ENCODE measurements at places on chromosomes 4 and X.

GRCh38 chrX:57900975-57901374 is 9.3 kb downstream of the ZXDA start:
- no peak overlapping the region for H3K4me3 ChIP-seq
- H3K27ac ChIP-seq: no peak overlapping the region
- no peaks in the 10 kb centered on the region for H3K36me3 ChIP-seq
- no peaks in the 10 kb centered on the region for H3K27me3 ChIP-seq
- no peaks in the 10 kb centered on the region for H3K4me1 ChIP-seq

GRCh38 chrX:152614791-152615190 is 22.9 kb upstream of the GABRQ start:
- no peaks in the 10 kb centered on the region for H3K36me3 ChIP-seq
- no peak overlapping the region for H3K4me3 ChIP-seq

- H3K4me1 ChIP-seq: peaks cover 36% of the 10 kb centered on the region
- DNase-seq: peak; percentile 62
- peak overlapping the region; percentile 78 for H3K27ac ChIP-seq
- peaks cover 15% of the 10 kb centered on the region for H3K27me3 ChIP-seq
Measured at GRCh38 chr4:152534541-152535359, 1.1 kb downstream of the FBXW7 start.

GRCh38 chr4:26525136-26525770 is 35.0 kb upstream of the CCKAR start:
- H3K27ac ChIP-seq: no peak overlapping the region
- no peak overlapping the region for H3K4me3 ChIP-seq
- H3K36me3 ChIP-seq: no peaks in the 10 kb centered on the region
- H3K4me1 ChIP-seq: no peaks in the 10 kb centered on the region

DNA sequence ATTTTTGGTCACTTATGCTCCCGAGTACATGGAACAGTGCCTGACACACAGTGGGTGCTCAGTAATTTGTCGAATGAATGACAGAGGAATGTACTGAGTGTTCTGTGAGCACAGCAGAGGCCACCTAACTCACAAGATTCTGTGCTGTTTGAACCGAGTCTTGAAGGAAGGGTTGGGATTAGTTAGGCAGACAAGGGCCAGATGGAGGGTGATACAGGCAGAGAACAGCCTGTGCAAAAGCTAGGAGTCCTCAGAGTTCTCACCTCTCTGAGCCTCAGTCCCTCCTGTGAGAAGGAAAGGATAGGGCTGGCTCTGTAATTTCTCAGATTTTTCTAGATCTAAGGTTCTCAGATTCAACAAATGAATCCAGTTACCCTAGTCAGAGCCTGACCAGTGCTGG is 108.8 kb downstream of the NHSL2 start:
- H3K27me3 ChIP-seq: peaks cover 4% of the 10 kb centered on the region
- peaks cover 2% of the 10 kb centered on the region for H3K4me1 ChIP-seq
- no peaks in the 10 kb centered on the region for H3K36me3 ChIP-seq
- H3K4me3 ChIP-seq: no peak overlapping the region
- no peak for DNase-seq
- H3K27ac ChIP-seq: no peak overlapping the region

- H3K27ac ChIP-seq: no peak overlapping the region
- H3K4me1 ChIP-seq: no peaks in the 10 kb centered on the region
- DNase-seq: no peak
- H3K27me3 ChIP-seq: no peaks in the 10 kb centered on the region
Measured at GRCh38 chr4:156401371-156401770, 447.7 kb upstream of the CTSO start.

DNA sequence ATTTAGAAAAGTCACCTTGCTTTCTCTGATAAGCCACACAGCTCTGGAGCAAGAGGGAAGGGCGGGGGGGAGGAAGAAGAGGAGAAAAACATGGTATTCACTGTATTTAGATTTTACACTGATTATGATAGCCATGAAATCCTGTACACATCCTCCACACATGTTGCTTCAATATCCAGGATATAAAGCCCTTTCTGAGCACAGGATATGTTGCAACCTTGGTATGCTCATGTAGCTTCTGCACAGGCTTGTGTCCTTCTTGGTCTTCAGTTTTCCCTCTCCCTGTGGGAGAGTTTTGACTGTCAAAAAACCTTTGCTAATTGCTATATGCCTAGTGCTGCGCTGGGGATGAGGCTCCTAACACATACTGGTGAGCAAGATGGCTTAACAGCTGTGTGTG is 61.9 kb upstream of the DAPP1 start:
- no peaks in the 10 kb centered on the region for H3K36me3 ChIP-seq
- H3K4me1 ChIP-seq: no peaks in the 10 kb centered on the region
- DNase-seq: no peak
- no peak overlapping the region for H3K4me3 ChIP-seq
- no peaks in the 10 kb centered on the region for H3K27me3 ChIP-seq
- no peak overlapping the region for H3K27ac ChIP-seq

GRCh38 chrX:19592952-19593351 is 77.6 kb upstream of the MAP3K15 start:
- peaks cover 10% of the 10 kb centered on the region for H3K36me3 ChIP-seq
- no peaks in the 10 kb centered on the region for H3K27me3 ChIP-seq
- no peaks in the 10 kb centered on the region for H3K4me1 ChIP-seq
- H3K27ac ChIP-seq: no peak overlapping the region

GRCh38 chr4:3421470-3421869 is 20.3 kb upstream of the HGFAC start:
- no peak for DNase-seq
- H3K4me3 ChIP-seq: no peak overlapping the region
- peaks cover 9% of the 10 kb centered on the region for H3K27me3 ChIP-seq
- H3K27ac ChIP-seq: no peak overlapping the region

DNA sequence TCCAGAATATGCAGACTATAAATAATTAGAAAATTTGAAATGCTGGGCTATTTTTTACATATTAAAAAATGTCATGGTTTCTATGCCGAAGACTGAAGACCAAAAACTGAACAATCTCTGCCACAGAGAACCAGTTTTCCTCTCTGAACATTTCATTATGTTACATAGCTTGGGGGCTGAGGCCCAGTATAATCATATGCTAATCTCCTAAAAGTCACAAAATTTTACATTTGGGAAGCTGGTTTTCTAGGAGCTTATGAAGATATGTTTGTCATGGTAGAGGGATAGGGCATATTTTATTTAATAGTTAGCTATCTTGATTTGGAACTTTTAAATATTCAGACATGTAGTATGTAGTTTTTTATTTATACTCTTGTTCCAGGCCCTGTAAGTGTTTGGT is 167.8 kb downstream of the GPAT3 start:
- no peak overlapping the region for H3K4me3 ChIP-seq
- no peaks in the 10 kb centered on the region for H3K27me3 ChIP-seq
- H3K27ac ChIP-seq: no peak overlapping the region
- no peak for DNase-seq

- no peaks in the 10 kb centered on the region for H3K36me3 ChIP-seq
- H3K4me1 ChIP-seq: peaks cover 16% of the 10 kb centered on the region
- DNase-seq: no peak
Measured at GRCh38 chr4:183244019-183244418, 76.1 kb downstream of the CLDN22 start.

DNA sequence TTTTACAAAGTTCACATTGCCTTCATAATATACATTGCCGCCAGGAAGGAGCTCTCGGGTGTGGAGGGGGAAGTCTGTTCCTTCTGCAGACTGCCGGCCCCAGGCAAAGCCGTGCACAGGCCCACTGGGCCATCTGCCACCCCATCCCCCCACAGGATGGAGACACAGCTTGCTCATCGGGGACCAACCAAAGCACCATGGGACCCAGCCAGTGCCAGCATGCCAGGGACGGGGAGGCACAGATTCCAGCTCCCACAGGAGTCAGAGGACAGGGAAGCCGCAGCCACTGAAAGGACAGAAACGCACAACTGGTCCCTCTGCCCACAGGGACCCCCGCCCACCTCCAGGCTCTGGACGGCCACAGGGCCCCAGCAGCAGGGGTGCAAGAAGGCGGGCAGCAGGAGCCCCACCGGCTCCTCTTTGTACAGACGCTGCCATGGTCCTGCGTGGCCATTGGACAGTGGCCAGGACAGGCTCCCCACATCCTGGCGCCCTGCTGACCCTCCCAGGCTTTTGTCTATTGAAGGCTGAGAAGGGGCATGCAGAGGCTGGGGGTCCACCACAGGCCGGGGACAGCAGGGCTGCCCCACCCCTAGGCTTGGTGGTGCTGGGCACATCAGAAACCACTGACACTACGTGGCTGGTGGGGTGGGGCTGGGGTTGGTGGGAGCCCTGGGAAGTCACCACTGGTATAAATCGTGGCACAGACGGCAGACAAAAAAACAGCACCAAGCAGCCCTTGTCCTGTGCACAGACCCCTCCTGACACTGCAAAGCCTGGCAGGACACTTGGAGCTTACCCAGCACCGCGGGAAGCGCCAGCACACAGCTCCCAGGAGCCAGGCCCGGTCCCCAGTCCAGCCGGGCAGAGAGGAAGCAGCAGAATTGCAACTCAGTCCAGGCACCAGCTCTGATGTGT is 89.0 kb downstream of the FAM53A start:
- DNase-seq: no peak
- no peak overlapping the region for H3K27ac ChIP-seq
- no peak overlapping the region for H3K4me3 ChIP-seq
- peaks cover 2% of the 10 kb centered on the region for H3K4me1 ChIP-seq
- H3K27me3 ChIP-seq: peaks cover 6% of the 10 kb centered on the region
- H3K36me3 ChIP-seq: peaks cover 3% of the 10 kb centered on the region

DNA sequence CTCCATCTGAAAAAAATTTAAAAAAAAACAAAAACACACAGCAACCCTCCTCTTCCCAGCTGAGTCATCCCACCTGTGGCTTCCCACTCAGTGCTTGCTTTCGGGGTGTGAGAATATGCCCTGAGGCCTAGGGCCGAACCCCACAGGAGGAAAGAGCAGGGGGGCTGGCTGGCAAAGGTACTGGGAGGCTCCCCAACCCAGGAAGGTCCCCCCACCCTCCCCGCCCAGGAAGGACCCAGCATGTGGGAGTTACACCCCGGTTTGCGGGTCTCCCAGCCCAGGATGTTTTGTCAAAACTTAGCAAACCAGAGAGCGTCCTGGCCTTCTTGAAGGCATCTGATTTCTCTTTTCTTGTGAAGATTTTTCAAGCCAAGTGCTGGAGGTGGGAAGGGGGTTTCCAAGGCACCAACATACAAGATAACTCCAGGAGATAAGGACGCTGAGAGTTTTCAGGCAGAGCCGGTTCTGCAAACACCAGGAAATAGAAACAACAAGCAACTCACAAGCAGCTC is 25.7 kb upstream of the CSF2RA start:
- H3K4me3 ChIP-seq: no peak overlapping the region
- DNase-seq: no peak
- no peaks in the 10 kb centered on the region for H3K27me3 ChIP-seq
- no peaks in the 10 kb centered on the region for H3K4me1 ChIP-seq

GRCh38 chr4:156771171-156771837 is 200.3 kb downstream of the PDGFC start:
- H3K4me1 ChIP-seq: no peaks in the 10 kb centered on the region
- no peak overlapping the region for H3K4me3 ChIP-seq
- no peaks in the 10 kb centered on the region for H3K27me3 ChIP-seq

- H3K36me3 ChIP-seq: peaks cover 4% of the 10 kb centered on the region
- H3K4me3 ChIP-seq: no peak overlapping the region
- H3K27ac ChIP-seq: no peak overlapping the region
- peaks cover 2% of the 10 kb centered on the region for H3K27me3 ChIP-seq
Measured at GRCh38 chrX:7127056-7127455, 20.5 kb upstream of the STS start.

Measured in endothelial cell (in vitro differentiated cells).